ENCODE measurements at places on chromosomes 3 and 15.

GRCh38 chr3:193895409-193895808 lies 240.5 kb upstream of the HES1 start:
- no peak for DNase-seq

DNA sequence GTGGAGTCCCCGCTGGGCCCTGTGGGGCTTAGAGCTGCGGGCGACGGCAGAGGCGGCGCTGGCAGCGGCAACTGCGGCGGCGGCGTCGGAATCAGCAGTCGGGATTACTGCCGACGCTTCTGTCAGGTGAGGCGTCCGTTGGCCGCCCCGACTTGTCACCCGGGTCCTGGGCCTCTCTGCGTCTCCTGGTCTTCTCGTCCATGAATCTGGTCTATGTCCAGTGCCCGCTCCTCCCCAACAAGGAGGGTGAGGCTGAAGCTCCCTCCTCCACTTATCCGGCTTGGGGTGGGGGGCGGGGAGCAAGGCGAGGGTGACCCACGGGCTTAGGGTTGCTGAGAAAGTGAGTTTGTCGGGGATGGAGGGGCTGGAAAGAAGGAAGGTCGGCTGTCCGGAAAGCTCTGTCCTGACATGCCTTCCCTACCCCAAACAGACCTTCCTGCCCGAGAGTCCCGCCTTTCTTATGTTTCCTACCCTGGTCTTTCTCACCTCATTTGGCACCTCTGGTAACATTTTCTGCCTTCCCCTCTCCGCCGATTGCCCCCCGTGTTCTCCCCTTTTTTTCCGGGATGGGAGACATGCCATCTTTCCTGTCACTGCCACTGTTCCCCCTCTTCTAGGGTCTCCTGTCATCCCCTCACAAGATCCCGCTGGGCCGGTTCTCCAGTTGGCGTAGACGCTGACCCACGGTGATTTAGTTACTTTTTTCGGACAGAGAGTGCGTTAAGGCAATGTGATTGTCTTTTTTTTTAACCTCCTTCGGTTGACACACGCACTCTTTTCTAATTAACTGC lies 520 bp downstream of the ZNF654 start:
- DNase-seq = peak; percentile 13

DNA sequence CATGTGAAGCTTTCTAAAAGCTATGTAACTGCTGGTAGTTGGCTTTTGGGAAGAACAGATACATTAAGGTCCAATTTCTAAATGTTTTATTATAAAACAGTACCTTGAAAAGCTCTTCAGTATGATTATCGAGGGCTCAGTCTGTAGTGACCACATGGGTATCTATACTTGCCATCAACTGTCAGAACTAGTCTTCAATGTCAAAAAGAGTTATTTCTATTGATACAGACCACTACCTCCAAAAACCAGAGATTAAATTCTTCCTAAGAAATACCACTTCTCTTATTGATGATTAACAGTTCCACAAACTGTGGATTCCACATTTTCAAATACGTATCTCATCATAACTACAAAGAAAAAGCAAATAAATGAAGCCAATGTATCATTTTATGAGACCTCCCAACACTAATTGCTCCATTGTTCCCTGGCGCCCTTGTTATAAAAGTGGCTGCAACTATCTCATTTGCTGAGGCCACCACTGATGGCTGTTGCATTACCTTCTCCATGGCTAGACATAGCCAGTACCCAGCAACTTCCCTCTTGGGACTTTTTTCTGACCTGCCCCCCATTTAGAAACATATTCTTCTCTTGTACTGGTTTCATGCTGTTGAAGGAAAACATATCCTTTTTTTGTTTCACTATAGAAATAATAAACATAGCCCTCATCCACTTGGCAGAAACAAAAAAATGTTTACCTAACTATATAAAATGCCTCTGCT lies 33.9 kb upstream of the MBNL1 start:
- no peak for DNase-seq

- DNase-seq = peak; percentile 59
Measured at GRCh38 chr3:143847787-143848631, at the start of gene SLC9A9. TSS of gene SLC9A9 (minus strand) at chr3:143848468. CDS start at chr3:143848322, 146 bp downstream.

GRCh38 chr15:78272316-78272715 lies 8.0 kb downstream of the DNAJA4 start:
- DNase-seq = no peak

DNA sequence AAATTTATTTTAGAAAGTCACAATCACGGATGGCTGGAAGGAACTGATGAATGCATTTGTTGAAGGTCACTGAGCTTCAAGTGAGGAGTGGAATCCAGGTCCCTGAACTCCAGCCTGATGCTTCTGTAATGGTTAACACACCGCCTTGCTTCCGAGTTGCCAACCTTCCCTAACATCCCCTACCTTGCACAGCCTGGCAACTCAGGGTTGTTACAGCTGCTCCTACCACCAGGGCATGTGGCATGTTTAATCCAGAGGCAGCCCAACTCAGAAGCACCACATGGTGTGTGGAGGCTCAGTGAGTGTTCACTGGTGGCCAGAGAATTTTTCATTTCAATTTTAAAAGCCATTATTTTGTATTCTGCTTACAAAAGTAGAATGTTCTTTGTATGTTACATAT lies 4.9 kb downstream of the TM2D3 start:
- no peak for DNase-seq

DNA sequence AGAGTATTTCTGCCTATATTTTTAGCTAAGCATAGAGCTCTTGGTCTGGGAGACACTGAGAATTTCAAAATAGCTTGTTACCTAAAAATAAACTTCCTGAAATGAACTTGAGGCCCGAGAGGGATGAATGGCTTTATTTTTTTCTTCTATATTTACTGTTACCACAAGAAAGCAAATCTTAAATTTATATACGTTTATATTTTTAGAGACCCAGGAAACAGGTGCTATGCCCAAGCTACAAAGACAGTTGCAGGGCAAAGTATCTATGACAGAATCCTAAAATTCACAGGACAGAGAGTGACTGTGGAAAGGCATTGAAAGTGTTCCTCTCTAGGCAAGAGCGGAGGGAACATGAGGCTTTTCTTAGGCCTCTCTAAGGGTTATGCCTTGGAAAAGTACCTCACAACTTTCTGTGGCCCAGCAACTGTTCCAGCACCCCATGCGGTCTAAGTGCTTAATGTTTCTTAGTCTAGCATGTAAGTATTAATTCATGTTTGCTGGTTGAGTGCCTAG lies 36.5 kb downstream of the TGFBR2 start:
- DNase-seq = no peak

GRCh38 chr3:122231465-122232157 lies 48.1 kb downstream of the CASR start:
- DNase-seq = no peak

Measured in CD4-positive, alpha-beta T cell treated with Interleukin-21 for 1 hour (primary cell).